ENCODE measurements at places on chromosomes 5 and 9. TPM values are rescaled to one million over a fixed set of nuclear protein-coding genes. Genes with fewer than 3 reads are reported as not detected.
A peak's percentile ranks its signal among the peaks of the same experiment; 100 is the strongest.

F2RL1 gene
- not detected for total RNA-seq

DNA sequence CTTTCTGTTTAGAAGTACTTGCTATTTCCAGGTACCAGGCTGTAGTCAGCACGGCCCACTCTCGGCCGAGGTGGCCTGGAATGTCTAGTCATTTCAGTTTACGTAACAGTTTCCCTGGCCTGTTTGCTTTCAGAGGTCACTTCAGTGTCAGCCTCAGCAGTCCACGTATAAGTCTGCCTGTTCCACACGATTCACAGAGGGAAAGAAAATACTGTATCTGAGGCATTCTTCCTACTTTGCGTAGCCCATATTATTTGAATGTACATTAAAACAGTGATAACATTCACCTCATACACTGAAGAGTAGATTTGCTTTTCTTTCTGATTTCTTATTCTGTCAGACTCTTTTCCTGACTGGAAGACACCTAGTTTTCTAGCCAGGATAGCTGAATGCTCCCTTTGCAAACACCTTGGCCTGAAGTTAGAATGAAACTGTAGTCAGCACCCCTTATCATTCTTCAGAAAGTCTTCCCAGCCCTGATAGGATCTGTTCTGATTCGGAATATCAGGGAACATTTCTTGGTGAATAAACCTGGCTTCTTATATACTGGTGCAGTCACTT lies 140.9 kb downstream of the AOPEP start:
- DNase-seq, result peak; percentile 74

GRCh38 chr5:42022383-42022972 lies 97.4 kb downstream of the FBXO4 start:
- no peak for DNase-seq

GRCh38 chr9:113581865-113582697 lies 118.6 kb downstream of the RGS3 start:
- peak; percentile 88 for DNase-seq

DNA sequence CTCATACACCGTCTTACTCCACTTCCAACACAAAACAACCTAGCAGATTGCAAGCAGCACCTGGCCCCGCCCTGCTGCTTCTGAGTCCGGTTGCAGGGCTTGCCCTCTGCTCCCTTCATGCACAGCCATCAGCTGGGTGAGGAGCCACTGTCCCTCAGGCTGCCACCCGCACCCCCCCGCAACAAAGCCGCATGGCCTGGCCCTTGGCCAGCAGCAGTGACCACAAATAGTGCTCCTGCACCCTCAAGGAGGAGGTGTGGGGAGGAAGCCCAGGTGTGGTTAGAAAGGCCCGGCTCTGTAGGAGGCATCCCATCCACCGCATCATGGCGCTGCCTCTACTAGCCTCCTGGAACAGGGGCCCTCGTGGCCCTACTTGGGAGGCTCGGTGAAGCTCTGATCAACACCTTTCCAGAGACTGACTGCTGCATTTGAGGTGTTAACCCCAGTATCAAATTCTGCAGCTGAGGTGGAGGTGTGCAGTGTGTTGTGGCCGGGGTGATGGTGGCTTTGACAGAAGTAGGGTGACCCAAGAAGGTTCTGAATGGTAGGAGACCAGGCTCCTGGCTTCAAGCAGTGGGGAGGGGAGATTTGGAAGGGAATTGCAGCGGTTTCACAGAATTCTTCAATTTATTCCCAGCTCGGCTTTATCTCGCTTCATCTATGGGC lies 52.7 kb downstream of the WNK2 start:
- no peak for DNase-seq

GRCh38 chr9:28050046-28050445 lies 476.8 kb upstream of the C9orf72 start:
- peak; percentile 22 for DNase-seq

CTNNAL1 gene
- total RNA-seq, result 45.6 TPM

DNA sequence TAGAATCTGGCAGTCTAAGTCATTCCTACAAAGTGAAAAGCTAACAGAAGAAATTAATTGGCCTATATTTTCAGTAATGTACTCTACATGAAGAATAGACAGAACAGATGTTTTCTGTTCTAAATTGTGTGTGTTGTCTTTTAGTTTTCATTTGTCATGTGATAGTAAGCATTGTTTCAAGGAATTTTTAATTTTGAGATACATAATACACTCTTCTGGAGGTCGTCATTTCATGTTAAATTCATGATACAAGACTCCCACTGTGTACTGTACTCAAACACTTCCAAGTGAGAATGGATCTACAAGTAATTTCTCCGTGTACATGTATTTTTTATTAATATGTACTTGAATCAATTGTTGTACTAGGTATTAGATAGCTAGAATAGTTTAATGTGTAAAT lies 1522.9 kb downstream of the MAT2B start:
- no peak for DNase-seq

GRCh38 chr5:173618927-173619519 lies 2.6 kb upstream of the BOD1 start:
- peak; percentile 73 for DNase-seq

- peak; percentile 33 for DNase-seq
Observed at GRCh38 chr5:15524712-15525111, 24.7 kb downstream of the FBXL7 start.

DNA sequence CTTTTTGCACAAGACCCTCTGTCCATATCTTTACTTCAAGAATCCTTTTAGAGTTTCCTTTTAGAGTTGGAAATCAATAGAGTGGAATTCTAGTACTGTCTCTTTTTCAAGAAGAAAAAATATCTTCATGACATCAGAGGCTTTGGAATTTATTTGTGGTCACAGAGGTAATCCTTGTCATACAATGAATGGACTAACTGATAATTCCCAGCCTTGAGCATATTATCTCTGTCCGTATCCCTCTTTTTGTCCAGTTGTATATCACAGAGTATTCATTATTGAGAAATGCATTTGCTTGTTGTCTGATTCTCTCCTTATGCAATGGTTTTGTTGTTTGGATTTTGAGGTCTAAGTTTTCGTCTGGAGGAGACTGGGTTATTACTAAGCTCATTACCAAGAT lies 82.0 kb upstream of the HAPLN1 start:
- peak; percentile 12 for DNase-seq

DNA sequence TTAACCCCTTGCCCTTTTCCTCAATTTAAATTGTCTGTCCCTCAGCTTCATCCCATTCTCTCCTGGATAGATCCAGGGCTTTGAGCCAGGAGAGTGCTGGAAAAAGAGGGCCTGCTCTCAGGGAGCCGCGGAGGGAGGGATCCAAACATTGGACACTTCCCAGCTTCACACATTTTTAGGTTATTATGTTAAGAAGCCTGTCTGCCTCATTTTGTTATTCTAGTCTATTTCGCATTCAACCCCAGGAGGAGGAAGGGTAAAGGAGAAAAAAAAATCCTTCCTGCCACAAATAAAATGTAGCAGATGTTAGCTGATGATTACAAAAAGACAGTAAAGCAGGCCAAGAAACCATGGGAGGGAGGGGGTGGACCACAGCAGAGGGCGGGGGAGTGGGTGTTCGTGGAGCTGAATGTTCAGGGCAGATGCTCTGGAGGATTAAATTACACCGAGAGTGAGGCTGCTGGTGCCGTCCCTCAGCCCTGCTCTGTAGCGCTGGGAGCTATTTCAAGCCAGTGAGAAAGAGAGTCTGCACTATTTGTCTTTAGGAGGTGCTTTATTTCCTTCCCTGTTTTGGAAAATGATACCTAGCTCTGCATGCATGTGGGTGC lies 60.6 kb upstream of the ZFR start:
- DNase-seq, result peak; percentile 94

DMRT3 gene
- not detected for total RNA-seq

DNA sequence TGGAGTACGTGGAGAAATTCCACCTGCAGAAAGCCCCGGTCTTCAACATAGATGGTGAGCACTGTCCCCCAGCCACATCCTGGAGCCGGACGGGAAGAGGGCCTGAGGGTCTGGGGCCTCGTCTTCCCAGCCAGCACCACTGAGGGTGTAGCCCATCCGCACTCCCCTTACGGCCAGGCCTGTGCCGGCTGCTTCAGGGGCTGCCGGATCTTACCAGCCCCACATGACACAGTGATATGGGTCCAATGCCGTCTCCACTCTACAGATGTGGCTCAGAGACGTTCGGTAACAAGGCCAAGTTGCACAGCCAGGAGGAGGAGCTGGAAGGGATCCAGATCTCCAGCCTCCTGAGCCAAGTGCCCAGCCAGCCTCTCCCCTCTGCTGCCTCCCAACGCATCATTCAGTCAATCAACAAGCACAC lies 21.3 kb downstream of the GLT6D1 start:
- no peak for DNase-seq

GALNT12 gene
- 0.32 TPM for total RNA-seq

PRDM9 gene
- not detected for total RNA-seq

DNA sequence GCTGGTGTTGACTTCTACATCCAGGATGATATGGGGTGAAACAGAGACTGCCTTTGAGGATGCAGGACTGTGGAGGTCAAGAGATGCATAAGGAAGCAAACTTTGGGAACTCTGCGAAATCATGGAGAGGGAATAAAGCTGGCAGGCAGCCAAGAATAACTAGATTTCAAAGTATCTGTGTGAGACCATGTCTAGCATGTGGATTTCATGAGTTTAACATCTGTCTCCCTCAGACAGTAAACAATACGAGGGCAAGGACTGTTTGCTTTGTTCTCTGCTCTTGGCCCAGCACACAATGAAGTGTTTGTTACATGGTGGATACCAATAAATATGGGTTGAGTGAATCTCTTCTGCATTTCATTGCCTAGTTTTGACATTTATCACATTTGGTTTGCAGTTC lies 71.3 kb downstream of the RASEF start:
- DNase-seq, result no peak

DNA sequence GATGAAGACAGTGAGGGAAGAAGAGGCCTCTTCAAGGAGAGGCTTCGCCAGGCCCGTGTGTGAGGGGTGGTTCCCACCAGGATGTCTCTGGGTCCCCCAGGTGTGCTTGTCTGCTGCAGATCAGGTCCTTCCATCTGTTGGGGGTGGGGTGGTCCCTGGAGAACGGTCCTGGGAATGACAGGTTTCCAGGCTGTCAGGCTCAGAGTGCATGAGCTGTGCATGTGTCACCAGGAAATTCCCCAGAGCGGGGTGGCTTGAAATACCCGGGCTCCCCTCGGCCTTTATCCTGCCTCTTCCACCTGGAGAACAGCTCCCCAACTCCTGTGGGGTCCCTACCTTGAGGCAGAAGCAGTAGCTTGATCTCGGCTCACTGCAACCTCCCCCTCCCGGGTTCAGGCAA lies 118.8 kb downstream of the GAPVD1 start:
- DNase-seq, result no peak

DNA sequence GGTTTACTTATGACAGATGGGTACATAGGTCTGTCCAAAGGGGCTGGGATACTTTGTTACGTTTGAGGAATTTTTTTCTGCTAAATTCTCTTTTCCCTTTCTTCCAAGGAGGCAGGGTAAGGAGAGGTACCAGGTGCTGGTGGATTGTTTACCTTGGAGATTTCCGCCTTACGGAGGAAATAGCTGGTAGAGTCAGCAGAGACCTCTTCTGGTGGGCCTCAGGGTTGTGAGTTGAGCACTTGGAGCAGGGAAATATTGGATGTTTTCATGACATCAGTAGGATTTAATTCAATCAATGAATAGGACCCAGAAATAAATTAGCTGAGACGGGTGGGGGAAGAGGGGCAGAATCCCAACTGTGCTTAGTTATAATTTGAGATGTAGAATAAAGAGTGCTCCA lies 60.0 kb upstream of the TAF11L2 start:
- no peak for DNase-seq

PCDHGB2 gene
- total RNA-seq, result 14.0 TPM

RRAGA gene
- 42.8 TPM for total RNA-seq

DNA sequence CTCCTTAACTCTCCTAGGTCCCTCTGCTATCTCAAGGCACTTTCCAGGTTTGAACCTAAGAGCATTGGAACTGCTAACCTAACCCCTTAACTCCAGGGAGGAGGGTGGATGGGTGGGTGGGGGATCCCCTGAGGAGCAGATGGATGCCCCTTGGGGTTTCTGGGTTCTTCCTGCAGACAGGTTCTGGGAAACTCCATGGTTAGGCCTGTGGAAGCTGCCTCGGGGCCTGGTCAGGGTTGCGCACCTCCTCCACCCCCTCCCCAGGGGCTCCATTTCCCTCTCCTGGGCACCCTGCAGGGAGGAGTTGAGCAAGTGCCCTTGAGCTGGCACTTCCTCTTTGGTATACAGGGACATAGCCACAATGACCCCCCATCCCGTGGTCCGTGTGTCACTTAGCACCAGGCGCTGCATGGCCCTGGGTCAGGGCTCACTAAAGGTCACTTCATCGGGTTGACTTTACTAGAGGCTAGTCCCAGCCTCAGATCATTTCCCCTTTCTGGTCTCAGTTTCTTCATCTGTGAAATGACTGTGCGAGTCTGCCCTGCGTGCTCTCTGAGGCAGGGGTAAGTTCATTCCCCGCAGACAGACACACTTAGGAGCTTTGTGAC lies 16.0 kb downstream of the CXXC5 start:
- DNase-seq, result no peak

GRCh38 chr5:19619571-19619970 lies 368.4 kb downstream of the CDH18 start:
- no peak for DNase-seq

DNA sequence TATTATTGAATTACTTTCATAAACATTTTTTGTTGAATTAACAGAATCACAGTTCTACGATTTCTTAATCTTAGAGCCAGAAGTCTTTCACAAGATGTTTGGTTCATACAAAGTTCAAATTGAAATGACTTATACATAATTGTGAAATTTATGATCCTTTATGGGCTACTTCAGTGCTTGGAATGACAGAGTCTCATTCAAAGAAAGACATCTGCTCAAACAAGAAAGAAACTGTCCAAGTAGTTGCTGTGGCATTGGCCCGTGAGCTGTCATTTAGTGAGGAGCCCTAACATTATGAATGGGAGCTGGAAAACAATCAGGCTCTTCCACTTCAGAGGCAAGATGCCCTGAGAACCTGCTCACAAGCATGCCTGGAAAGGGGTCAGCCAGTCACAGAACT lies 63.4 kb downstream of the AUH start:
- no peak for DNase-seq

- DNase-seq, result no peak
Observed at GRCh38 chr5:76389513-76390154, 13.5 kb upstream of the IQGAP2 start.

HNRNPA0 gene
- 10.5 TPM for total RNA-seq

GRCh38 chr5:125961150-125961549 lies 462.1 kb upstream of the GRAMD2B start:
- DNase-seq, result no peak

- DNase-seq, result no peak
Observed at GRCh38 chr5:58745350-58745749, 162.5 kb downstream of the RAB3C start.

All from myocyte (in vitro differentiated cells).